Stimulated activated CD4-positive, alpha-beta T cell treated with anti-CD3 and anti-CD28 coated beads, Interleukin-1b, Interleukin-23, amount 100 ng/mL, for 24 hours (primary cell): ENCODE measurements at places on chromosomes 7 and 10.
A peak's percentile ranks its signal among the peaks of the same experiment; 100 is the strongest.

GRCh38 chr10:113179265-113179664 lies 229.2 kb downstream of the TCF7L2 start:
- no peak for DNase-seq

DNA sequence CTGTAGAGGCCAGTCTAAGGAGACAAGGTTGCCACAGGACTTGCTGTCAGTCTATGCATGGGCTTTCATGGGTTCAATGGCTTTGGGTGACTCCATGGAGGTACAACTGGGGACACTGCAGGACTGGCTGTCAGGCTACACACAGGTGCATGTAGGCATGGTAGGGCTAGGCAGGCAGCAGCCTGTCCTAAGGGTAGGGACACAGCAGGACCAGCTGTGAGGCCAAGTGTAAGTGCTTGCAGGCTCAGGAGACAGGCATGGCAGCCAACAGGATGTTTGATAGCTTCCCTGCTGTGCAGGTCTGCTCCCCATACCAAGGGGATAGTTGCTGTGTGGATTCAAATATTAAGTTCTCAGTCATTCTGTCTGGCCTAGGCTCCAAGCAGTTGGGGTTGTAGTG lies 181.0 kb upstream of the NPY start:
- DNase-seq = no peak

- DNase-seq = no peak
Observed at GRCh38 chr7:30468791-30469190, 9.8 kb downstream of the NOD1 start.

DNA sequence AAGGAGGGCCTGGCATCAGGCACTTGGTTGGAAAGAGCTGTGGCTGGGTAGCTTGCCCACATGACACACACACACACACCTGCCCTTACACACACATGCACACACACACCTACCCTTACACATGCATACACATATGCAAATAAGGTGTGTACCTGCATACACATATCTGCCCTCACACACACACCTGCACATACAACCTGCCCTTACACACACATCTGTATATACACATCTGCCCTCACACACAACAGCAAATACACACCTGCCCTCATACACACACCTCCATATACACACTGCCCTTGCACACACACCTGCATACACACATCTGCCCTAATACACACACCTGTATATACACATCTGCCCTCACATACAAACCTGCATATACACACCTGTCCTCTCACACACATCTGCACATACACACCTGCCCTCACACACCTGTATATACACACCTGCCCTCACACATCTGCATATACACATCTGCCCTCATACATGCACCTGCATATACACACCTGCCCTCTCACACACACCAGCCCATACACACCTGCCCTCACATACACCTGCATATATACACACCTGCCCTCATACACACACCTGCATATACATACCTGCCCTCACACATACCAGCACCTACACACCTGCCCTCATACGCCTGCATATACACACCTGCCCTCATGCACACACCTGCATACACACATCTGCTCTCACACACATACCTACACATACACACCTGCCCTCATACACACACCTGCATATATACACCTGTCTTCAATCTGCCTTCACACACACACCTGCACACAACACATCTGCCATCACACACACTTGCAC lies 82.9 kb downstream of the GRID1 start:
- DNase-seq = no peak

DNA sequence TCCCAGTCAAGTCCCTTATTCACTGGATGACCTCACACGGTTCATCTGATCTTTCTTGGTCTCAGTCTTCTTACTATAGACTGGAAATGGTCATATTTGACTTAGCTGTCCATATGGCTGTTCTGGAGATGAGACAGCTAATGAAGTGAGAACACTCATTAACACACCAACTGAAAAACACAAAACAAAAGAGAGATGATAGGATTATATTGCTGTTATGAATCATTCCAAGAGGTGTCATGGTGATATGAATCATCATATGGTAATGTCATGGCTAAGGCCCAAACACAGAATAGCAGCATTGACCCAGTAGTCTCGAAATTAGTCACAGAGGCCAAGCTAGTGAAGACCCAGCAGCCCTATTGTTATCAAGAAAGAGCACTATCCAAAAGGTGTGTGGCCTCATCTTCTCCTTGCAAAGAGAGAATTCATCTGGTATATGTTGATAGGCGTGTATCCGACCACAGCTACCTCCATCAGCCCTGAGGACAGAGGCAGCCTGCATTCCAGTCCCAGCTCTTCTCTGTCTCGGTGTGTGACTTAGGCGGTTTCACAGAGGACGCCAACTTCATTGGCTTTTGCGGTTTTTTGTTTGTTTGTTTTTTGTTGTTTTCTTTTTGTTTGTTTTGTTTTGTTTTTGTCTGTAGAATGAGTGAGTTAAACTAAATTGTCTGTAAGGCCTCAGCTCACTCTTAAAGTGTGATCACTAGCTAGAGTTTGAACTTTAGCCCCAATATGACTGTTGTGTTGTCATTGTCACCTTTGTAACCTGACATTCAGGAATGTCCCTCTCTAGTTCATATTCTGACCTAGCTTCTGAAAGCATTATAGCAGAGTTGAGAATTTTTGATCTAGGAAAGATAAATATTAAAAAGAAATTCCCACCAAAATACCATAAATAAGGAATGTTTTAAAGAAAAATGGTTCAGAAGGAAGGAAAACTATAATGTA lies 97.4 kb upstream of the PDCD4 start:
- peak; percentile 29 for DNase-seq

GRCh38 chr10:91046869-91047268 lies 126.0 kb upstream of the ANKRD1 start:
- no peak for DNase-seq

DNA sequence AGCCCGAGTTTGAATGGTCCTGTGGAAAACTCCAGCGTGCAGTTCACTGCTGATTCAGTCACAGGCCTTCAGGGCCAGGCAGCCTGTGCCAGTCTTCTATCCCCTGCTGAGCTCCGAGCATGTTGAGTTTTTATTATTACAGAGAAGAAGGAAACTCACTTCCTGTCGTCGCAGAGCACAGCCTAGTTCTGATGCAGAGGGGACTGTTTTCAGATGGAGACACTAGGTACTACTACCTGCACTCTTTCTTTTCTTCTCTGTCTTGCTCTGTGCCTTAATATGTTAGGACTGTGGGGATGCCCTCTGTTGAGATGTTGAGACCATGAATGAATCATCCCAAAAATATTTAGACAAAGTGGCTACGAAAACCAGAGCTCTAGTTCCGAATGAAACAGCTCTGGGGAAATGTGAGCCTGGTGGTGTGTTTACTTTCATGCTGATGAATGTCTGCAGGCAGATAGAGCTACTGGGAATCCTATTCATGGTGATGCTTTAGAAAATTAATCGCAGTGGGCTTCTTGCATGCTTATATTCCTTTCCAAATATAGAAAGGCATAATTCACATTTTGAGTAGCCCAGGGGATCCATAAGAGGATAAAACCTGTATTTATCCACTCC lies 29.6 kb downstream of the CASP7 start:
- DNase-seq = no peak

- no peak for DNase-seq
Observed at GRCh38 chr10:27569946-27570345, 65.8 kb downstream of the RAB18 start.

DNA sequence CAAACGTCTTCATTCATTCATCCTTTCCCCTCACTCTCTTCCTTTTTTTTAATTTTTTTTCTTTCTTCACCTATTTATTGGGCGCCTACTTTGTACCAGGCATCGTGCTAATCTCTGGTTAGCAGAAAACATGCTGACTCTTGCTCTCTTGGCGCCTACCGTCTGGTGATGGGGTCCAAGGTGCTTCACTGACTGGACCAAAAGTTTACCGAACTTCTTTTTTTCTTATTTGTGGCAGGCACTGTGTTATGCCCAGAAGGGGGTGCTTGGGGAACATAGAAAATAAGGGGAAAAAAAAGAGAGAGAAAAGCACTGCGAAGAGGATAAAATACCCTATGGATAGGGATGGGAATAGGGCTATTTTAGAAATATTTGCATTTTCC lies 505 bp upstream of the FAM204A start:
- DNase-seq = no peak

DNA sequence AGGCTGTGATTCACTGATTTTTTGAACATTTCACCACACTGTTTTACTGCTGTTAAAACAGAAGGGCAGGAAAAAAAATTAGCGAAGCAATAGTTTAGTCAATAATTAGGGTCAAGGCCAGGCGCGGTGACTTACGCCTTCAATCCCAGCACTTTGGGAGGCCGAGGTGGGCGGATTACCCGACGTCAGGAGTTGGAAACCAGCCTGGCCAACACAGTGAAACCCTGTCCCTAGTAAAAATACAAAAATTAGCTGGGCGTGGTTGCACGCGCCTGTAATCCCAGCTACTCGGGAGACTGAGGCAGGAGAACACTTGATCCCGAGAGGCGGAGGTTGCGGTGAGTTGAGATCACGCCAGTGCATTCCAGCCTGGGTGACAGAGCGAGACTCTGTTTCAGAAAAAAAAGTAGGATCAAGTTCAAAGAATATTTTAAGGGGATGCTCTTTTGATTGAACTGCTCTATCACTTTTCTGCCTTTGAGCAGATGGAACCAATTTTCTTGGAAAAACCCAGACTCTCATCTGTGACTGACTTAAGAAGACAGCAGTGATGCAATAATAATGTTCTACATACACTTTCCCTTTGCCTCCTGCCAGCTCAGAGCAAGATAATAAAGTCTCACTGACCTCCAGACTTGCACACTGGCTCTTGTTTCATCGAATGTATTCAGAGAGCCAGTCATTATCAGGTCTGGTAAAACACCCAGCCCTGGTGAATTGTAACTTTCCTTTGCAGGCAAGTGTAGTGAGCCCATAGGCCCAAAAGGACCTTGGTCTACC lies 1.6 kb upstream of the PPA1 start:
- no peak for DNase-seq

DNA sequence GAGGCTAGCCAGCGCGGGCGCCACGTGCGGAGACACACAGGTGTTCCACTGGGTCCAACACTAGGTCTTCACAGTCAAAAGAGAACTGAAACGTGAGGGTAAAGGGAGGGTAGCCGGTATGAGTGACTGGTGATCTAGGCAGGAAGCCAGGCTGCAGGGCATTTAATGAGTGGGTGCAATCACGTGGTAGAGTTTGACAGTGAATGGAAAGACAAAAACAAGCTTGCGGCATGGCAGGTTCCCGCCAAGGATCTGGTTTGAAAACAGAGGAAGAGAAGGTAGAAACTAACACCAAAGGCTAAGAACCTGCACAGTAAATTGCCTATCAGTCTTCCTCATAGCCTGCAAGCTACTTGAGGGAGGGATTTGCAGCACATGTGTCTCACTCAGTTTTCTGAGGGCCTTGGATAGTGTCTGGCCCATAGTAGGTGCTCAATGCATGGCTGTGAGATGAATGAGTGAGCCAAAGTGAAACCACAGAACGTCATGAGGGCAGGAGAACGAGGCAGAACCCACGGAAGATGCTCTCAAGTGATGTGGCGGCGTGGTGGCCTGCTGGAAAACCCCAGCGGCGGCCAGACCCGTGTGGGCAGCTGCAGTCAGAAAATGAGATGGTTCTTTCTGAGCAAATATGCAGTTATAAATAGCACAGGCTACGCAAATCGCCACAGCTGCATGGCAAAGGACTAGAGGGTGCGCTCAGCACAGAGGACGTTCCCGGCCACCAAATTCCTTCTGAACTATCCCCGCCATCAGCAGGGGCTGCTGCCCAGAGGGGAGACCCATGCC lies 183.6 kb upstream of the NFE2L3 start:
- peak; percentile 14 for DNase-seq

DNA sequence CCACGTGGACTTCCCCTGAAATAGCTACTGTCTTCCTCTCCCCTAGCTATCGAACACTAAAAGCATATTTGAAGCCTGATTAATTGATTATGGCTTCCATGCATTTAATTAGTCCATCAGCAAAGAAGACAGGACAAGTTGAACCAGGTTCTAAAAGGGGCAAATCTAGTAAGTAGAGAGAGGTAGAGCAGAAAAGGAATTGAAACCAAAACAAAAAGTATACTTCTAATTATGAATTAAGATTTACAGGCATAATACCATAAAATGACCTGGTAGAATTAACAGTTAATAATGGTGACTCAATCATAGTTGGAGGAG lies 393 bp upstream of the DNAJC1 start:
- no peak for DNase-seq

GRCh38 chr10:47099474-47099873 lies 188.2 kb downstream of the PTPN20 start:
- no peak for DNase-seq

DNA sequence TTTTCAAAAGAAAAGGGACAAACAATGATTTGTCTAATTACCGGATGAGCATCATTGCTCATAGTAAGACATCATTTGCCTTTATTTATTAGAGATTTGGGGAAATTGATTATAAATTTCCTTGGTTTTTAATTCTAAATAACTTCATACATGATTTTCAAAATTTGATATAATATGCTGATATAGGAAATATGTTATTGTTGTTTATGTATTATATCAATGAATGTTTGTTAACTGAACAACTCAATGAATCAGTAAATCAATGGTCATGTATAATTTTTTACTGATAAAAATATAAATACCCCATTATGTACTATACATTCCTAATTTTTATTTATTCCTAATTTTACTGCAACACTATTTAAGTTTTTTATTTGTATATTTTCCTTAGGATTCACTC lies 257.3 kb downstream of the TSPAN12 start:
- no peak for DNase-seq

DNA sequence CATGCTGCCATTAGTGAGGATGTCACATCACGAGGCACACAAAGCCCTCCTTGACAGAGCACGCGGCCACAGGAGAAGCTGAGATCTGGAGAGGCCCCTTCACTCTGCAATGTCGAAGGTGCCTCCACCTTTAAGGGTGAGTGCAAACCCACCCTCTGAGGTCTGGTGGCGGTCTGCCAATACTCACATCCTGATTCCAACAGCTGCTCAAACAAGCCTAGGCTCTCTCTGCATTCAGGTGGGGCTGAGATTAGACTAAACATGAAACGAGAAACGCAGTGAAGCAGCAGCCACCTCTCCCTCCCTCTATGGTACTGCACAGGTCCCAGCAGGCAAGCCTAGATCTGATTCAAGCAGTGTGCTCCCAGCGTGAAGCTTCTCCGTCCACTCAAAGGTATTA lies 151.8 kb downstream of the TCERG1L start:
- DNase-seq = no peak

DNA sequence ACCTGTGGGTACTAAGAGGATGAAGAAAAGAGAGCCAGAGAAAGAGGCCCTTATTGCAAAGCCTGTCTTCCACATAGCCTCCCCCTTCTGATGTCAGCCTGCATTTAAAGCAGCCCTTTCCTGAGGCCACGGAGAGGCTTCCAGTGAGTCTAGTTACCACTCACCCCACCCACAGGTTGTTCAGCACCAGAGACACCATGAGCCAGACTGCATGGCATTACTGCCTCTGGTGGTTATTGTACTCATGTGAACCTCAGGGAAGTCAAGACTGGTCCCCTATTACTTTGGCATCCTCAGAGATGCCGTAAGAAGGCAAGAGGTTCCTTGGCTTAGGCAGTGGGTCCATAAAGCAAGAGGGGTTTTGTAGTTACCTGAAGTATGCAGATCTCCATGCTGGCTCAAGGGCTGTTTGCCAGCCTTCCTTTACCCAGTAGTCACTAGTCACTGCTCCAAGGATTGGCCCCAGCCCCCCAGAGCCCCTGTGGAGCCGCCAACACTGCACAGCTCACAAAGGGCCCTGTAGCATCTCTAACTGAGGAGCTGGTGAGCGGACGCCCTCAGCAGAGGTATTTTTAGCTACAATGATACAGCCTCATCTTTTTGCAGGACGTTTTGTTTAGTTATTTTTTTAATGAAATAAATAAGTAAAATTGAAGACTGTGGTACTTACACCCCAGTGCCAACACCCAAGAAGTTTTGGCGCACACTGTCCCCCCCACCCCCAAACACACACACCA lies 20.7 kb downstream of the LRRC4 start:
- DNase-seq = no peak

- DNase-seq = no peak
Observed at GRCh38 chr7:11557627-11558026, 274.4 kb downstream of the THSD7A start.
